AG09309 (cell line): ENCODE measurements at places on chromosomes 6 and 20.

- peak; percentile 51 for DNase-seq
These were observed 4.0 kb downstream of the MAP3K5 start for GRCh38 chr6:136788069-136788902.

DNA sequence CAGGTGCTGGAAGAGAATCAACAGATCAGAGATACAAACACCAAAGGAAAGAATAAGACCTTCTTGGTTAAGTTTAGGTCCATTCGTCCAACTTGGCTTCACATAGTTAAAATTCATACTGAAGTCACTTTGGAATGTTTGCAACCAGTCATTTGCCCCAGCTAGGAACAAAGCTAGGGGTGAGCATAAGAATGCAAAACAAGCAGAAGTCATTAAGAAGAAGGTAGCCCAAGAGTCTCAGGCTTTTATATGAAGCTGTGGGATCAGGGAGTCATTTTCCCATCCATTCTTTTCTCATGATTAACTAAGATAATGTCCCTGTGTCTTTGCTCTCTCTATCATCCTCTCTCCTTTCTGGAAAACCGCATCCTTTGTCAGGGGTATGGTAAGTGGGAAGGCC is 51.5 kb upstream of the TMEM170B start:
- DNase-seq: no peak

DNA sequence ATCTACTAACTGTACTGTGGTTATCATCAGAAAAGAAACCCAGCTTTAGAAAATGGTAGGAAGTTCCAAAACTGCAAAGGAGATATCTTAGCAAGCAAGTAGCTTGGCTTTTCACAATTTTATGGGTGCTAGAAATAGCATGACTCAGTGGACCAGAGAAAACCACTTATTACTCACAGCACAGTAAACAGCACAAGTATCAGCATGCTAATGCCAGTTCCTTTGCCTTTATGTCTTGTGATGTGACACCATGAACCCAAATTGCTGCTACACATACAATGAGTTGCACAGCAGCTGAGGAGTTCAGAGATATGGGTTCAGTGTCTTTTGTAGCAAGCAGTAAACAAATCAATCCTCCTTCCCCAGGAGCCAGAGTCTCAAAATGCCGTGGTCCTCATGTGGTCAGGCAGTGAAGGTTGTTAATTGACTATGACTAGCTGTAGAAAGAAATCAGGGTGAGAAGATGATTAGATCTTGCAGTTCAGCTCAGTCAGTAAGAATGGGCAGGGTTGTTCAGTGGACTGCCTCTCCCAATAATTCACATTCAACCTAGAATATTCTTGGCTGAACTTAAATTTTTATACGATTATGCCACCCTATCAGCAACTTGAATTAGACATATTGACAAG is 73.3 kb downstream of the OPRM1 start:
- DNase-seq: no peak

- no peak for DNase-seq
These were observed 300.2 kb downstream of the PTPRT start for GRCh38 chr20:42889517-42889916.

GRCh38 chr20:60334911-60335310 is 376.7 kb downstream of the CDH26 start:
- DNase-seq: no peak
